ENCODE measurements at places on chromosomes 16 and 17.
A peak's percentile ranks its signal among the peaks of the same experiment; 100 is the strongest.

DNA sequence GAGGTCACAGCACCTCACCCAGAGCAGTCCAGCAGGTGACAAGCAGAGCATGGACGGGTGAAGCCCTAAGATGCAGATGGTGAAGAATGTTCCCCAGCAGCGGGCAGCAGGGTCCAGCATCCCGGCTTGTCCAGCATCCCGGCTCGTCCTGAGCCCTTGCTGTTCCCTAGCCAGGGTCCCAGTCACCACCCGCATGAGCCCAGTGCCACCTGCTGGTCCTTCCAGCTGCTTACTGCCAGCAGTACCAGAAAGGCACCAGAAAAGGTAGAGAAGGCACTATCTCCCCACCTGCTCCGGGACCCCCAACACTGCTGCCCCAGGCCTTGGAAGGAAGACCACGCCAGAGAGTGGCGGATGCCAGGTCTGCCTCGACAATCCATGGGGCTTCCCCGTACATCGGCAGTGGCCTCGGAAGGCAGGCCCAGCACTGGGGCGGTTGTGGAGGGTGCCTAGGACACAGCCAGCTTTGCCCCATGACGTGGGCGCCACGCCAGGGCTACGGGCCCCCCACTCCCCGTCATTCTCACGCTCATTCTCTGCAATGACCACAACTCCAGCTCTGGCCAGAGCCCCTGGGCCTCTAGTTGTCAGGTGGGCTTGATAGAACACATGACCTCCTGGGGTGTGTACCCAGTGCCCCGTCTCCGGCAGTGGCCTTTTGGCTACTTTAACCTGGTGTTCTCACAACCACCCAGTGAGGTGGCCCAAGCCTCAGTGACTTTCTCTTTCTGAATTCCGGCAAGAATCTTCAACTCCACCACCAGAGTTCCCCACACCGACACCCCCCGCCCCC is 1.4 kb downstream of the CENPX start:
- peak; percentile 73 for DNase-seq

DNA sequence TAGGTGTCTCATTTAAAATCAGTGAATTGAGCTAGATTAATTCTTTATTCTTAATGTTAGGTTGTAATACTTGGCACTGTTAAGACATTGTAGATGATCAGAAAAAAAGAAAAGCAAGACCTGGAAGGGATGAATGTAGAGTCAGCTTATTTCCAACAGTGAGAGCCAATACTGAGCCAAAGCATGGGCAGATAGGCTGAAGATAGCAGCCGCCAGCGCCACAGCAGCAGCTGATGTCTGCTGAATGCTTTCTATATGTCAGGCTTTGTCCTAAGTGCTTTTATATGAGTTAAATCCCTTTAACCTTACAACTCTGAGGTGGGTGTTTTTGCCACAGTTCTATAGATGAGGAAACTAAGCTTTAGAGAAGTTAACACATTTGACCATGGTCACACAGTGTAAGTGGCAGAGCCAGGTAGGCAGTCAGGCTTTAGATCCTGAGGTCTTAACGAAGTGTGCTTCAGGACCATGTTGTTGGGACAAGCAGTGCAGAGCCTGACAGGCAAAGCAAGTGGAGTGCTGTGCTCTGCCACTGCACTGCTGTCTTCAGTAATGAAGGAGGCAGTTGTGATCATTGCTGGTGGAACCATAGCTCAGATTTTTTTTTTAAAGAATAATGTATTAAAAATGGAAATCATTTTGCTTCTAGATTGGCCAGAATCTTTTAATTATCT is 25.9 kb downstream of the TNRC6A start:
- DNase-seq = no peak

- DNase-seq = no peak
These were observed 701.1 kb downstream of the WWOX start for GRCh38 chr16:78800523-78800922.

DNA sequence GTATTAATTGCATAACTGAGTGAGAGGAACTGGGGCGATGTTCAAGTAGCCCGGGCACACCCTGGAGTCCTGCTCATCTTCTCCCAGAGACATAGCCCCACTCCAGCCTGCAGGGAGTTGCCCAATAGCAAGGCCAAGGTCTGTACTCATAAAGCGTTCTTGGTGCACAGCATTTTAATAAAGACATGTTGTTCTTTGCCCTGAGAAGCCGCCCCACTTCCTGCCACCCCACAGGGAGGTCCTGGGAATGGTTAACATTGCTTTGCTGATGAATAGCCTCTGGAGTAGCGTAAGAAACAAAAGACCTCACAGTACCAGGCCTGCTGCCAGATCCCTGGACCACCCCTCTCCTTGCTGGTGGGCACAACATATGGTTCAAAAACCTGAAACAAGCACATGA is 21.6 kb upstream of the CDH1 start:
- DNase-seq = no peak

- peak; percentile 84 for DNase-seq
These were observed at the start of gene MT1E for GRCh38 chr16:56625140-56625942. TSS of gene MT1E (plus strand) at chr16:56625781. CDS start at chr16:56625852, 71 bp downstream.

GRCh38 chr16:81992859-81993258 is 18.4 kb downstream of the SDR42E1 start:
- no peak for DNase-seq

DNA sequence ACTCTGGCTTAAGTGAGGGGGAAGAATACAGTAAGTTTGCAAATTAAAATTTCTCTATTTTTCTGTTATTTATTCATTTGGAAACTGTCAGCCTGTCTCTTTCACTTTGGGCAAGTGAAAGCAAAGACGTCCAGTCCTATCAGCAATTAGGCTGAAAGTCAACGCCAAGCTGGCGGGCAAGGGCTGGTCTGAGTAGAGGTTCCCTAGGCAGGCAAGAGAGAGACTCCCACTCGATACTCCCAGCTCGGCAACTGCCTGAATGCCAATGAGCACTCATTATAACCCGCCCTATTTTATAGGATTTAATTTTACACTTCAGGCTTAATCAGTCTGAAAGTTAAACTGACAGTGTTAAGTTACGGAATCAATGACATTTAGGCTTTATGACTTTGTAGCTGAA is 14.3 kb upstream of the SLC38A8 start:
- no peak for DNase-seq

GRCh38 chr16:23570992-23571632 is 13.6 kb downstream of the UBFD1 start:
- DNase-seq = no peak

DNA sequence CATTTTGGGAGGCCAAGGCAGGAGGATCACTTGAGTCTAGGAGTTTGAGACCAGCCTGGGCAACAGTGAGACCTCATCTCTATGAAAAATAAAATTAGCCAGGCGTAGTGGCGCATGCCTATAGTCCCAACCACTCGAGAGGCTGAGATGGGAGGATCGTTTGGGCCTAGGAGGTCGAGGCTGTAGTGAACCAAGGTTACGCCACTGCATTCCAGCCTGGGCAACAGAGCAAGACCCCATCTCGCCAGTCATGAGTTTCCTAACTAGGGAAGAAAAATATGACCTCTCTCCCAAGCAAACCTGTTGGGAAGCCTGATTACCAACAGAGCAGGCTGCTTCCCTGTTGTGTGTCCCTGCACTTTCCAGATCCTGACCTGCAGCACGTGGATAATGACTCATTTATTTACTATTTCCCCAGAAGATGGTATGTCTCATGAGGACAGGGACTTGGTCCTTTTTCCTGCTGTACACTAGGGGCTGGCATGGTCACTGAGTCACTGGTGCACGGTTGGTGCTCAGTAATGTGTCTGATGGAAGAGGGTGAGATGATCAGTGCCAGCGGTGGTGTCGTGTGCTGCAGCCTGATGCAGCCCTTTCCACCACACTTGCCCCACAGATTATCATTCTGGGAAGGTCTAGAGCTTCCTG is 30.8 kb downstream of the NMT1 start:
- DNase-seq = no peak

DNA sequence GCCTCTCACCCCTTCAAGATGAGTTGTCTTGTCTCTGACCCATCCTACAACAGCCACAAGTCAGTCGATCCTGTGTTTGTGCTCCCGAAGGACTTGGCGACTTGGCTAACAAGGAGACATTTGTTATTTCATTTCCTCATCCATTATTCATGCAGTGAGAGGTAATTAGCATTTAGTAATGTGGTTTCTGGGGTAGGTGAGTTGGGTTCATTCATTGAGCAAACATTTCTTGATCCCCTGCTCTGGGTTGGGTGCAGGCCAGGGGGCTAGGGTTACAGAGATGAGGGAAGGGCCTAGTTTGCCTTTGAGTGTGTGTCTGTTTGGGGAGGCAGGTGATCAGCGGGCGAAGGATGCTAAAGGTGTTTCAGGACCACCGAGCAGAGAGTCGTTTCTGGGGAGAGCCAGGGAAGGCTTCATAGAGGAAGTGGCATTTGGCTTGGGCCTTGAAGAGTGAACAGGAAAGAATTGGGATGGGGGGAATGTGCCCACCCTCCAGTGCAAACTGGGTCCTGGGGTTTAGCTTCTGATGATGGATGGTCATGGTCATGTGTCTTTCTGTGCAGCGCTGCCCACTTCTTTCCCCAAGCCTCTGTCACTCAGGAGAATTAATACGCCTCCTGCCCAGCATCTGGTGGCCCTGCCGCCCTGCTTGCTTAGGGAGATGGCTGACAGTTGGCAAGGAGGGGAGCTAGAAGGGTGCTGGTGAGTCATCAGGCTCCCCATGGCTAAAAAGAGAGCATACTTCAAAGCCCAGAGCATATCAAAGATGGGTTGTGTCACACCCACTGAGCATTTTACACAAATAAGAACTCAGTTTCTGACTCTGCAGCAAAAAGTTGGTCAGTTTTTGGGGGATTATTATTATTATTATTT is 38.5 kb downstream of the MSI2 start:
- peak; percentile 45 for DNase-seq

GRCh38 chr17:78360371-78361224 is 721 bp upstream of the SOCS3 start:
- peak; percentile 97 for DNase-seq

- peak; percentile 74 for DNase-seq
These were observed 2.9 kb downstream of the SMPD3 start for GRCh38 chr16:68445458-68445857.

DNA sequence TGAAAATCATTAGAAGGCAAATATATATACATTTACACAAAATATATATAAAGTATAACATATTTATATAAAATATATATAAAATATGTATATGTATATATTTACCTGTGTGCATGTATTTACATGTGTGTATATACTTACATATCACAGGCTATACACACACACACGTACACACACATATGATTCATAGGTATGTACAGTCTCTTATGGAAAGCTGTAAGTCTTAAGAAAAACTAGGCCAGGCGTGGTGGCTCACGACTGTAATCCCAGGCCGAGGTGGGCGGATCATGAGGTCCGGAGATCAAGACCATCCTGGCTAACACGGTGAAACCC is 14.7 kb downstream of the TOM1L2 start:
- no peak for DNase-seq

- DNase-seq = no peak
These were observed 19.3 kb upstream of the ITGA2B start for GRCh38 chr17:44408786-44409185.

GRCh38 chr16:65832679-65833078 is 533.8 kb upstream of the CDH5 start:
- DNase-seq = no peak

GRCh38 chr16:870856-871561 is 70.5 kb upstream of the GNG13 start:
- no peak for DNase-seq

DNA sequence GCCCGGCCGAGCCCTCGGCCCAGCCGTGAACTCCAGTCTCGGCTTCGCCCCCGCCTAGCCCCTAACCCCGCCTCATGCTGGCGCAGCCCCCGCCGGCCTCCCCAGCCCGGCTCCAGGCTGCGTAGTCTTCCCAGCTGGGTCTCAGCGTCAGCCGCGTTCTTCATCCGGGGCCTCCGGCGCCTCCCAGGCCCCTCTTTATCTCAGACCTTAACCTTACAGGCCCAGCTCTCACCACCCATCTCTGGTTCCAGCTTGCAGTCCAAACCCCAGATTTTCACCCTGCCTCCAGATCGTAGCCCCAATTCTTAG is at the start of gene PROCA1:
PROCA1 (minus strand) TSS at position 166 of the 309 bp plus-strand sequence. CDS start 228 bp downstream, outside the sequence.
- peak; percentile 52 for DNase-seq

GRCh38 chr16:89847051-89847939 is 19.0 kb downstream of the SPIRE2 start:
- no peak for DNase-seq

GRCh38 chr17:21551081-21551881 is 141.0 kb upstream of the KCNJ18 start:
- peak; percentile 84 for DNase-seq

DNA sequence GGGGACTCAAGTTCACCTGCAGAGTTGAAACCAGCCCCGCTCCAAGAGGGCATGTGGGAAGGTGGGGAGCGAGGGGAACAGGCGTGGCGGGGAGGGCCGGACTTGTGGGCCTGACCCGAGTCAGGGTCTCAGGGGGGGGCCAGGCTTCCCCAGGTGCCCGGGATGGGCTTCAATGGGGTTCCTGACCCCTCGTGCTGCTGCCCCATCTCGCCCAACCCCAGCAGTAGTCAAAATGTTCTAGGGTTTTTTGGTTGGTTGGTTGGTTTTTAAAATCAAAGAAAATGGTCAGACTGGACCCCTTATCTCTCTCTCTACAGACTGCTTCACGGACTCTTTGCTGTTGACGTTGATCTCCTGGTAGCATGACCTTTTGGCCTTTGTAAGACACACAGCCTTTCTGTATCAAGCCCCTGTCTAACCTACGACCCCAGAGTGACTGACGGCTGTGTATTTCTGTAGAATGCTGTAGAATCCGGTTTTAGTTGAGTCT is 69.5 kb downstream of the AMFR start:
- no peak for DNase-seq

GRCh38 chr17:82985973-82986372 is 93.4 kb upstream of the METRNL start:
- DNase-seq = peak; percentile 64

DNA sequence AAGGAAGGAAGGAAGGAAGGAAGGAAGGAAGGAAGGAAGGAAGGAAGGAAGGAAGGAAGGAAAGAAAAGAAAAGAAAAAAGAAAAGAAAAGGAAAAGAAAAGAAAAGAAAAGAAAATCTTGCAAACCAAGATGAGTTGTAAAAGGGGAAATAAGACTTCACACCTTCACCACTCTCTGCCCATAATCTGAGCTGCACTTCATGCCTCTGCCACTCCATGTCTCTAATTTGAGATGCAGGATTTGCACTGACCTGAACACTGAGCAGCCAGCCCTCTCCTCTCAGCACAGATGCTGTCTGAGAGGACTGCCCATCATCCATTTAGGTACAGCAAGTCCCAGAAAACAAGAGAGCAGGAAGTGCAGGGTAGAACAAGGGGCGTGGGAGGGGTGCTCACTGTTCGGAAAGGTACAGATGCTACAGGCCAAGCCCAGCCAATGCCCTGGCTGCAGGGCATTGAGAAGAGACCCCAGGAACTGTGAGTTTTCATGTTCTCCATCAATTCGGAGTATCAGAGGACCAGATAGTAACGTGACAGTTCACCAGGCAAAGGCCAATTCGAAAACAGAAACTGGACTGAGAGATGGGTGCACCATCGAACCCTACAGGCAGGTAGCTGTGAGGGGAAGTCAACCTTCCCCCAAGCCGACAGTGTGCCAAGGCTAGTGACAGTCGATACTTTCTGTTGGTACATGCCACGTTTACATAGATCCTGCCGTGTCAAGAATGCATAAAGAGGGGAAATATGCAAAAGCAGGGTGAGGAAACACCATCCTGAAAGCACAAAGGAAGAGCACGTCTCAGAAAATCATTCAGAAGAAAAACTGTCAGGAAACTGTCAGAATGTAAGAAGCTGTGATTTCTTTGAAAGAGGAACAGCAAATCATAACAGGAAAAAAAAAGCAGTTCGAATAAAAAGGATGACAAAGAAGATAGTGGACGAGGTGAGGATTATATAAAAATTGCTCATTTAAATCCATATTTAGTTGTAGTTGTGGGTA is 142.0 kb upstream of the RCVRN start:
- DNase-seq = no peak

GRCh38 chr16:87918866-87919680 is 17.3 kb downstream of the CA5A start:
- DNase-seq = no peak

- no peak for DNase-seq
These were observed 9.4 kb downstream of the C17orf100 start for GRCh38 chr17:6660805-6661463.
